Activated CD4-positive, CD25-positive, alpha-beta regulatory T cell treated with anti-CD3 and anti-CD28 coated beads, Interleukin-2, amount 50 U/mL, for 16 hours (primary cell): ENCODE measurements at places on chromosomes 12 and 14.

GRCh38 chr12:62683776-62684569, 217.3 kb downstream of the MON2 start:
- no peak for DNase-seq

DNA sequence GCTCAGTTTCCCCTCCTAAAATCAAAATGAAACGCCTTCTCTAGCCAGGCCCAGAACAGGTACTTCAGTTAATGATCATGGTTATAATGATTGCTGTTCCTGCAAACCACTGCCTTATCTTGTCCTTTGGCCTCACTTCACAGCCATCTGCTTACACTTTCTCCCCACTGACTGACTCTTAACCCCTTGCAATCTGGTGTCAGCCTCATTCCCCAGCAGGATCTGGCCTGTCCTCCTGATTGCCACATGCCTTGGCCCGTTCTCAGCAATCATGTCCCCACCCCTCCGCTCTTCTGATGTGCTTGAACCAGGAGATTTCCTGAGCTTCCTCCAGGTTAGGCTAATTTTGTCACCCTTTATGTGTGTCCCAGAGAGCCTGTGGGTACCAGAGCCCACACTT, 64.5 kb downstream of the KCNA1 start:
- DNase-seq: no peak

DNA sequence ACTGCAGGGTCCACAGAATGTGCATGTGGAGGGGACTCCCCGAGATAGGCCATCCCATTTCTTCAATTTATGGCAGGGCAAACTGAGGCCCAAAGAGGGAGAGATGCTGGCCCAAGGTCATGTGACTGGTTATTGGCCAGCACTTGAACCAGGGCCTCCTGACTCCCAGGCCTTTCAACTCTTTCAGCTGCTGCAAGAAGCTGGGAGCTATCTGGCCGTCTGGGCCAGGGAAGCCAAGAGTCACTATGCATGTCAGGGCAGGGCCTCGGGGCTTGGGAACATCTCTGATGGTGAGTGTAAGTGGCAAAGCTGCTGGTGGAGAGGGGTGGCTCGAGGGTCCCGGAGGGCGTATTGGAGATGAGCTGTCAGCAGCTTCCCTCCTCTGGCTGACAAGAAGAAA, 9.5 kb upstream of the LTBP2 start:
- DNase-seq: no peak

GRCh38 chr12:104473374-104473983, 16.7 kb downstream of the CHST11 start:
- no peak for DNase-seq

- DNase-seq: no peak
These were observed 121.9 kb downstream of the ETV6 start for GRCh38 chr12:11771356-11771755.

- no peak for DNase-seq
These were observed 116.1 kb downstream of the SCARB1 start for GRCh38 chr12:124747426-124748161.

GRCh38 chr14:68955164-68955850, 23.8 kb downstream of the ACTN1 start:
- no peak for DNase-seq

DNA sequence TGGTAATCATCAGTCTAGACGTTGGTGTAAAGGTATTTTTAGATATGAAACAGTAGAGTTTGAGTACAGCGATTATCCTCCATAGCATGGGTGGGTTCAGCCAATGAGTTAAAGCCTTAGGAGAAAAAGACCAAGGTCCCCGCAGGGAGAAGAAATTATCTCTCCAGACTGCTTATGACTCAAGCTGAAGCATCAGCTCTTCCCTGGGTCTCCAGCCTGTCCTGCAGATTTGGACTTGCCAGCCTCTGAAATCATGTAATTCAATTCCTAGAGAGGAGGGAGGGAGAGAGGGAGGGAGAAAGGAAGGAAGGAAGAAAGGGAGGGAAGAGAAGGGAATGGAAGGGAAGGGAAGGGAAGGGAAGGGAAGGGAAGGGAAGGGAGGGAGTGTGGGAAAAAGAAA, 12.0 kb upstream of the DTX1 start:
- no peak for DNase-seq

DNA sequence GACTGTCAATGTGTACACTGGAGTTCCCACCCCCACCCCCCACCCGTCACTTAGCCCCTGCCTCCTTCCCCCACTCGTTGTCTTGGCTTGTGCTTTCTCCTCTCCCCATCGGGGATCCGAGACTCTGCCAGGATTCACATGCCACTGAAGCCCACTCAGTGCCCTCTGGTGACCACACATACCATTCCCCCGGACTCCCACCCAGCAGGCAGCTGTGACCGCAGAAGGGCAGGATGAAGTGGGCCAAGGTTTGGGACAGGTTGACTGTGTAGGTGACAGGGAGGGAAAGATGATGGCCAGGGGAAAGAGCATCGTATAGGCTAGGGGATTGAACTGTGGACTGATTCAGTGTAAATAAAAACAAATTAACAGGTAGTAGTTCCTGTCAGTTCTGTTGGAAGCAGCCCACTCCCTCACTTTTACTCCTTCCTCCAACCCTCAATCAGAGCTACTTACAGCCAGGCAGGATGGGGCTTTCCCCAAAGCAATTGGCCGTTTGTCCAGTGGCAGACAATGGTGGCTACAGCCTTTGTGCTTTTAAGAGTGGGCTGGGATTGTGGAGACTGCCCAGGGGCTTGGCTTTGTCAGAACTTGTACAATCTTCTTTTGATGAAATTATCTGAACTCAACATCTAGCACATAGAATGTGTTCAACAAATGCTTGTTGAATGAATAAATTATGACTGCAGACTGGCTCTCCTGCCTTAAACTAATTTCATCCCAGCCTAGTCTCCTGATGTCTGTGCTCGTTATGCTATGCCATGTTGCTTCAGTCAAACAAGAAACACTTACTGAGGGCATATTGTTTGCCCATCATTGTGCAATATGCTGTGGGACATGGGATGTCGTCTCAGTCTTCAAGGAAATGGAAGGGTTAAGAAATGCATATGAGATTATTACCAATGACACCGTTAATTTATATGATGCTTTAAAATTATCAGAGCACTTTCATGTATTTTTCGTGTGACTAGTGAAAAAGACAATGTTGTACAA, 30.2 kb downstream of the TTC9 start:
- DNase-seq: no peak

DNA sequence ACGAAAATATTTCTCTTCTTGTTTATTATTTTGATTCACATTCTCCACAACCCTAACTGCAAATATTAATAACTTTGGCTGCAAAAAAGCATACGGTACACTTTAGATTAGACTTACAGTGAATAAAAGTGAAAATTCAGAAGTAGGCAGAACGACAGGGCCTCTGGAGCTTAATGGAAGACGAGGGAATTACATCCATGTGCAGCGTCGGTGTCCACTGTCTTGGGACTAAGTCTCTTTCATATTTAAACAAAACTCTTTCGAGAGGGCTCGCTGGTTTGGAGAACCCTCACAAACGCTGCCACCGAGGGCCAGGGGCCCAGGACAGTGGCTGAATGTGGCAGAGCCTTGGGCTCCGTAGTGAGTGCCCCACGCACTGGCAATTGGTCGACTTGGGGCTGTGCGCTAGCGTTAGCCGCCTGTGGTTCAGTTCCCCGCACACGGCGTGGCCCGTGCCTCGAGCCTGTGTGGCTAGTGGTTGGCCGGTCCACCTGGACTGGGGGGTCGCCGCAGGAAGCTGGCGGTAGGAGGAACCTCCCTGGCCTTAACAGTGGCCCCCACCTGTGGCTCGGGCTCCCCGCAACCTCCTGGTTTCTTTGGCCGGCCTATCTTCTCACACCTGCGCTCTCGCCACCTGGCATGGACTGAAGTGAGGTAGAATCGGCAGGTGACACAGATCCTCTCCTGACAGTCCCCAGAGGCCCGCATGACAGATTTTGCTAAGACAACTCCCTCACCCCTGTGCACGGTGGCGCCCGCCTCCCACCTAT, 739 bp upstream of the PAX9 start:
- no peak for DNase-seq

GRCh38 chr14:24443053-24443665, 583 bp upstream of the SDR39U1 start:
- no peak for DNase-seq

DNA sequence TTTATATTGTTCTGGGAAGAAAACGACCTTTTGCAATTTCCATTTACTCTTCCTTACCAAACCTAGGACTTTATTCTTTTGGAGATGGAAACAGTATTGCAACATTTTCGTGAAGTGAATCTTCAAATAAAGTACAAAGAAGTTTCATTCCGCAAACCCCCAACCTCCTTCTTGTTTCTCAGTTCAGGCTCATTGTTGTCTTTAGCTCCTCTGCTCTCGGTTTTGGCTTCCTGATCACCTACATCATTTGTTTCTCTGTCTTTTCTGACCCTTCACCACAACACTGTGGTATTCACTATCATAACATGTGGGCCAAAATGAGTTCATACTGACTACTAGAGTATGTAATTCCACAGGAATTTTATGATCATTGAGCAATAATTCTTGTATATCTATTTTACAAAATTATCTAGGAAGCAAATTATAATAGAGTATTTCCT, 266.8 kb downstream of the ADAMTS20 start:
- no peak for DNase-seq

DNA sequence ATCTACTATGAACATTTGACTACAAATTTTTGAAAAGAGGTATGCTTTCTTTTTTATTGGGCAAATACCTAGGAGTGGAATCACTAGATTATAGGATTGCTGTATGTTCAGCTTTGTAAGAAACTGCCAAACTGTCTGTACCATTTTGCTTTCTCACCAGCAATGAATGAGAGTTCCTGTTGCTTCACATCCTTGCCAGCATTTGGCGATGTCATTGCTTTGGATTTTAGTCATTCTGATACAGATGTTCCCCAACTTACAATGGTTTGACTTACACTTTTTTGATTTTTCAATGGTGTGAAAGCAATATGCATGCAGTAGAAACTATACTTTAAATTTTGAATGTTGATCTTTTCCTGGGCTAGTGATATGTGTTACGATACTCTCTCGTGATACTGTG, 328.7 kb downstream of the RAD51B start:
- no peak for DNase-seq

GRCh38 chr12:47458279-47458678, 247.6 kb downstream of the RPAP3 start:
- DNase-seq: no peak

DNA sequence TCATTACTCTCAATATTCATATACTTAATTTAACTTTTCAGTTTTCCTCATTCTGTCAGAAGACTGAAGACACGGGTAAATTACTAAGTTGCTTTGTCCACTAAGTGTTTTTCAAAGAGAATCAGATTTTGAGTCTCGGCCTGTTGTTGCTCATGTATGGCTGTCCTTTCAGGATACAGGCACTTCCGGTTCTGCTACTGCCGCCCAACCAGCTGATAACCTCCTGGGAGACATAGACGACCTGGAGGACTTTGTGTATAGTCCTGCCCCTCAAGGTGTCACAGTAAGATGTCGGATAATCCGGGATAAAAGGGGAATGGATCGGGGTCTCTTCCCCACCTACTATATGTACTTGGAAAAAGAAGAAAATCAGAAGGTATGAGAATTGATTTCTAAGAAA, 28.3 kb upstream of the TEAD4 start:
- DNase-seq: no peak

- DNase-seq: no peak
These were observed 118.0 kb upstream of the G2E3 start for GRCh38 chr14:30440961-30441360.

- DNase-seq: no peak
These were observed 27.7 kb downstream of the RASSF8 start for GRCh38 chr12:25986180-25986579.

GRCh38 chr14:103204852-103205540, 81.7 kb downstream of the TNFAIP2 start:
- no peak for DNase-seq

- no peak for DNase-seq
These were observed 54.6 kb upstream of the DICER1 start for GRCh38 chr14:95211721-95212504.

DNA sequence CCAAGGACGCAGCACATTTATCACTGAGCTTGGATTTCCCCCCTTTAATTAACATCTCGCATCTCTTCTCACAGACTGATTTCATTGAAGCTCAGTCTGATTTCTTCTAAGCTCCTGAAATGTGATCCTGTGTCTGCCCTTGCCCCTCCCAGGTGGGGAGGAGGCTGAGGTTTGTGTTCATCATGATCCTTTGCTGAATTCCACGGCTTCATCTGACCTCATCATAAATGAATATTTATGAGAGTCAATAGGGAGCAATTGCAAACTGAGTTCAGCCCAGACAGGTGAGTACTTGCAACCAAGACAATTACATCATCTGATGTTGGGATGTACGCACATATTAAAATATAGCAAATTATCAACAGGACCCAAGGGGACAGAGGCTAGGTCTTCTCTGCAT, 72.4 kb downstream of the MAP1LC3B2 start:
- no peak for DNase-seq

GRCh38 chr14:76742966-76743365, 18.3 kb upstream of the VASH1 start:
- no peak for DNase-seq

- no peak for DNase-seq
These were observed 80.9 kb upstream of the TRAF3 start for GRCh38 chr14:102696332-102696731.

- no peak for DNase-seq
These were observed 27.8 kb downstream of the TBX3 start for GRCh38 chr12:114655934-114656749.

GRCh38 chr12:109711596-109712461, 1.8 kb upstream of the FAM222A start:
- DNase-seq: no peak

DNA sequence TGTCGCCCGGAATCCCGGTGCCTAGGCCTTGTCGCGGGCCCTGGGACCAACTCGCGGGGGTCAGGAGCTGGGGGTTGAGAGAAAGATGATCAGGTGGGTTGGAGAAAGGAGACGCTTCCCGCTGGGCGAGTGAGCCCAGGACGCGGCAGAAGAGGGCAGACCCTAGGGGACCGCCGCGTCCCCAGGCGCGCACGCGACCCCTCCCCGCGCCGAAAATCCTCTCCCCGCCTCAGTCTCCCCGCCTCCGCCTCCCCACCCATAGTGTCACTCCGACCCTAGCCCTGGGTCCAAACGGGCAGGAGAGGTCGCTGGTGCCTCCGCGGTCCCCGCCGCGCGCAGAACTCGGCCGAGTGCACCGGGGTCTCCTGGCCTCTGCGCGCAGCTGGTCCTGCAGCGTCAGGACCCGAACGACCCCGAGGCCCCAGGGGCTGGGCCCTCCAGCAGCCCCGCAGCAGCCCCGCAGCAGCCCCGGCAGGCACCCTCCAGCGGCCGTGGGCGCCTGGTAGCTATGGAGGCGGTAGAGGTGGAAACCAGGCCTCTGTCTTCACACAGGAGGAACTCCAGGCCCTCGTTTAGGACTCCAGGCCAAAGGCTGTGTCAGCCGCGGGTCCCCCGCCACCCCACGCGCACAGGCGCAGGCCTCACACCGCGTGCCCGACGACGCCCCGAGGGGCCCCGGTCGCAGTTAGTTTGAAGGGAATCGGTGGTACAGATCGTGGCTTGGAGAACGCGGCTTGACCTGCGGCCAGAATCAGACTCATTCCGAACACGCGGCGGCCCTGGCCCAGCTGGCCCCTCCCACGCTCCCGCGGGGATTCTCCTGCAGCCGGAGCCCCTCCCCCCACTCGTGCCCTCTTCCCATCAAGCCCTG, 60.1 kb upstream of the EIF5 start:
- DNase-seq: no peak

GRCh38 chr14:96727980-96728717, 69.0 kb upstream of the VRK1 start:
- no peak for DNase-seq

GRCh38 chr12:107903341-107904061, 129.0 kb downstream of the ASCL4 start:
- no peak for DNase-seq
